ENCODE measurements at places on chromosomes 5 and 9.
A peak's percentile ranks its signal among the peaks of the same experiment; 100 is the strongest.

GRCh38 chr9:35795695-35796094, 4.3 kb downstream of the NPR2 start:
- DNase-seq: no peak

DNA sequence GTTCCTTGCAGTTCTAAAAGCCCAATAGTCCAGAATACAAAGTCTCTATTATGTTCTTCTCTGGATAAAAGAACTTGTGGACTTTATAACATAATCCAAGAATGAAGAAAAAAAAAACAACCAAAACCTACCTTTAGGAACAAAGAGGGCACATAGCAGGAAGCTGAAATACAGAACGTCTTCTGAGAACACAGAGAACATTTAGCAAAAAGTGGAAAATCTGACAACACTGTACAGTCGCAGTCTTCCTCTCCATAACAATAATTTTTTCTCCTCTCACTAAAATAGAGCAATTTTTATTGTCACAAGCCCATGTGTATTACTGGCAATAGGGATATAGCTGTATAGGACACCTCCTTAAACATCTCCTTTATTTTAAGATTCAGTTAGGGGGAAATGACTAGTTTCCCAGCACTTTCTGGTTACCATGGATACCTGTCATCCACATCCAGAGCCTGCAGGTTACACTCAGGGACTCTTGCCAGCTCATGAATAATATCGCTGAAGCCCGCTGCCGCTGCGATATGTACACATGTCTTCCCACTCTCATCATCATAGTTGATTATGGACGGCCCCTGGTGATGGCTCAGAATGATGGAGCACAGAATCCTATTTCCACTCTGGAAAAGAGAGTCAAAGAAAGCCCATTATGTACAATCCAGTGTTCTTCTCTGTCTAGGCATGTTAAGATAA, 106.5 kb downstream of the ANKRD55 start:
- peak; percentile 8 for DNase-seq

DNA sequence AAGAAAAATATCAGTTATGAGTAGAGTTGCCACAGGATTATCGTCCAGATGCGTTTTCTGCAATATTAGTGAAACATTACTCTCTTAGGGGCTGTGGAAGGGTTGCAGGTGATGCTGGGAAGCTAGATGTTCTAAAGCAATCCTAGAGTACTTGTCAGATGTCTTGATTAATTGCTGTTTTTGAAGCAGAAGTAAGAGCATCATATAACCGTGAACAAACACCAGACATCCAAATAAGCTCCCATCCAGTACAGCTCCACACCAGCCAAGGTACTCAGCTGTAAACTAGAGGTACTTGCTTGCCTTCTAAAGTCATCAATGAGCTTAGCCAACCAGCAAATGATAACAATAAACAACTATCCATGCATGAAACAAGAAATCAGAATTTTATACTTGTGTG, 131.1 kb downstream of the ST8SIA4 start:
- DNase-seq: no peak

DNA sequence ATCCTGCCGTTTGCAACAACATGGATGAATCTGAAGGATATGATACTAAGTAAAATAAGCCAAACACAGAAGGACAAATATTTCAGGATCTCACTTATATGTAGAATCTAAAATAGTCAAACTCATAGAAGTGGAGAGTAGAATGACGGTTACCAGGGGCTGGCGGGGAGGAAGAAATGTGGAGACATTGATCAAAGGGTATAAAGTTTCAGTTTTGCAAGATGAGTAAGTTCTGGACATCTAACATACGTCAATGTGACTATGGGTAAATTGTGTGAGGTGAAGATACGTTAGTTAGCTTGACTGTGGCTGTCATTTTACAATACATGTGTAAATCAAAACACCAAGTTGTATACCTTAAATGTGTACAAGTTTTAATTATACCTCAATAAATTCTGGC, 200.3 kb downstream of the SNX18 start:
- no peak for DNase-seq
